Activated gamma-delta T cell treated with Interleukin-2 at 50 U/mL for 16 hours (primary cell): ENCODE measurements at places on chromosomes 13 and 19.

DNA sequence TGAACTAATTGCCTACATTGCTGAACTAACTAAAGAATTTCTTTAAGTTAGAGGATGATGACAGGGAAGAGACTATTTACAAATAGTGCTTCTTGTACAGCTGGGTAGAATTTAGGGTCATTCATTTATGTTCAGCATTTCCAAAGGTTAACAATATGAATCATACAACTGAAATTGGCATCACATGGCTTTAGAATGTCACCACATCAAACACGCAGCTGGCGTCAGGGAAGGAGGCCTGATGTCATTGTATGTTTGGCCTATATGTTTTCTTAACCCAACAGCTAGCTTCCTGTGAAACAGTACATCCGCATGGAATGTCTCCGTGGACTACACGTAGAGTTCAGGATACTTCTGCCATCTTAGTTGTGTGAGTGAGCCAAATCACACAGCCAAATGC, 99.0 kb upstream of the TNFSF11 start:
- no peak for DNase-seq

GRCh38 chr13:96403241-96403640, 313.3 kb downstream of the HS6ST3 start:
- DNase-seq = no peak

DNA sequence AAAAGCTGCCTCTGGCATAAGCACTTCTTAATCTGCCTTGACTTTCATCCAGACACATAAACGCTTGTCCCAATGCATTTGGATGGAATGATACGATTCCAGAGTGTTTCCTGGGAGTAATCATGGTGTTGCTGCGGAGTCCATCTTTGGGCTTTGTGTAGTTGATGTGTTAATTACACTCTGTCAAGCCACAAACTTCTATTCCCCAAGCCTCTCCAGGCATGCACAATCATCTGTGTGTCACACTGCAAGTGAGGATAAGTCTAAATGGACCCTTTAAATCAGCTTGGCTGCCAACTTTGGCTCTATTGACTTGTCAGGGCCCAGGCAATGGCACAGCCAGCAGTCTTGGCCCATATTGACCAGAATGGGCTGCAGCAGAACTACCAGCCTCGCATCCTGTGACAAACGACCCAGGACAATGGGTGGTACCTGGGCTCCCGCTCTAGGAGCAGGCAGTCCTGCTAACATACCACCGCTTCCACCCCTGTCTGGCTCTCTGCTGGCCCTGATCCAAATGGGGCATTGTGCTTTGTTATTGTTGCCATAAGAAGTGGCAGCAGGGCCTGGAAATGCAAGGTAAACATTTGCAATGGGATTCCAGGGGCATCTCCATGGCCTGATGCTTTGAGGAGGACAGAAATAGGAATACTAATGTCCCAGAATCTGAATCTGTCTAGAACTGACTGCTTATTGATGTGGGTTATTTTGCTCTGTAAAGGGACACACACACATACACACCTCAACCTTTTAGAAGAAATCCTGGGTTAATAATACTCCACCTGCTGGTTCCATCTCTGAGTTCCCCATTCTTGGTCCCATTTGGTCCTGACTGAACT, 127.2 kb downstream of the DNAJC15 start:
- no peak for DNase-seq

GRCh38 chr19:39166571-39167391, 30.0 kb upstream of the NCCRP1 start:
- no peak for DNase-seq

- no peak for DNase-seq
Measured at GRCh38 chr13:99484473-99484872, 16.8 kb upstream of the TM9SF2 start.

DNA sequence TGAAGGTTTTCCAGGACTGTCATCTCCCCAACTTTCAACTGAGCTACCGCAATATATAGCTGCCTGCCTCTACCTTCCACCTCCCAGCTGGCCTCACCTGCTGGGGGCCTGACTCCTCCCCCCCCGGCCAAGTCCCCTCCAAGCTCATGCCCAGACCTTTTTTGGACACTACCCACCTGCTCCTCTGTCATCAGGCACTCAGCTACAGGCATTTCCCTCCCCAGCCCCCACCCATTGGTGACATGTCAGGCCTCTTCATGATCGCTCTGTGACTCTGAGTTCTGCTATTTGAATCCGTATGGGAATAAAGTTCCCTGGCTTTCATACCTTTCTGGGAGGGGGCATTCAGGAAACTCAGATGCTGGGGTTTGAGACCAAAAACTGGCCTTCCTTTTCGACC, 1.8 kb downstream of the PRKACA start:
- DNase-seq = no peak

GRCh38 chr19:38655148-38655824, 7.8 kb downstream of the ACTN4 start:
- no peak for DNase-seq

DNA sequence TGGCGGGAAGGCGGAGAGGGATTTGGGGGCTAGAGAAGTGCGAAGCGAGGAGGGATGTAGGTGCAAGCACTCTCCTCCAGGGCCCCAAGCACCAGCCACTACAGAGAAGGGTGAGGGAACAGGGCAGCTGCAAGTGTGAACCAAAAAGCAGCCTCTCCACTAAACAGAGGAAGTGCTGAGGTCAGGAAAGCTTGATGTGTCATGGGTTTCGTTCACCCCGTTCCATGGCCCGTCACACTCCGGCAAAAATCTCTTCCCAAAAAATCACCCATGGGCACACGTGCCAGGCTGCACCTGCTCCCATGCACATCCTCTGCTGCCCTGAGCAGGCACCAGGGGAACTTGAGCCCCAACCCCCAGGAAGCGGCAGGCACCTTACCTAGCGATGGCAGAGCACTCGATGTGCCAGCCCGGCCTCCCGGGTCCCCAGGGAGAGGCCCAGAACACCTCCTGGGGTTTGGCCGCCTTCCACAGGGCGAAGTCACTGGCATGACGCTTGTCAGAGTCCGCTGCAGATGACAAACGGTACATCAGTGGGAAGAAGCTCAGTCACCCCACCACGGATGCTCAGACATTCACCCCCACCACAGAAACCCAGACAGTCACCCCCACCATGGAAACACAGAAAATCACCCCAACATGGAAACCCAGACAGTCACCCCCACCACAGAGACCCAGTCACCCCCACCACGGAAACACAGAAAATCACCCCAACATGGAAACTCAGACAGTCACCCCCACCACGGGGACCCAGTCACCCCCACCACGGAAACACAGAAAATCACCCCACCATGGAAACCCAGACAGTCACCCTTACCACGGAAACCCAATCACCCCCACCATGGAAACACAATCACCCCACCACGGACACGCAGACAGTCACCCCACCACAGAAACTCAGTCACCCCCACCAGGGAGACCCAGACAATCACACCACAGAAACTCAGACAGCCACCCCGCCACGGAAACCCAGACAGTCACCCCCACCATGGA, 29.0 kb downstream of the CARS2 start:
- DNase-seq = no peak

DNA sequence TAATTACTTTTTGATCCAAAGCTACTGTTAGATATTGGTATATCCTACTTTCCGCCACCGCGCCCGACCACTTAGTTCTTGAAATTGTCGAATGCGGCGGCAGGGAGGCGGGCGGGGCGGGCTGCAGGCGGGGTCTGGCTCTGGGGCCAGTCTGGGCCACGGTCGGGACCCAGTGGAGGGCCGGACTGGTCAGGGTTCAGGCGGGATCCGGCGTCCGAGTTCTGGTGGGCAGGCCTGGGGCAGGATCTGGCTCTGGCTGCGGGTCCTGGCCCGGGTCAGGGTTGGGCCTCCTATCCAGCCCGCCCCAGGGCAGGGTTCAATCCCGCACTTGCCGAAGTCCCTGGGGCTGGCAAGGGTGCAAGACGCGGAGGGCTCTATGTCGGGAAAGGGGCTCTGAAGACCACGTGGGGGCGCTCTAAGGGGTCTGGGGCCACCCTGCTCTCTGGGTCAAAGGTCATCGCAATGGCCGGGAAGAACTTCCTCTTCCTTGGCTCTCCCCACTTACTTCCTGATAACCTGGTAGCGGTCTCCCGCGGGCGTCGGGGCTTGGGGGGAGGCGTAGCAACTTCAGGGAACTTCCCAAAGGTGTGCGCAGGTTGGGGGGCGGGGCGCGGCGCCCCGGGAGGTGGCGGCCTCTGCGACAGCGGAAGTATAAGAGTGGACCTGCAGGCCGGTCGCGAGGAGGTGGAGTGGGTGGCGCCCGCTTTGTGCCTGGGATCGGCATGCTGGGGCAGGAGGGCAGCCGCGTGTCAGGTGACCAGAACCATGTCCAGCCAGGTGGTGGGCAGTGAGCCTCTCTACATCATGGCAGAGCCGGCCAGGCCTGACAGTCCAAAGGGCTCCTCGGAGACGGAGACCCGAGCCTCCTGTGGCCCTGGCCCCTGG, 83.4 kb downstream of the MRPL57 start:
- no peak for DNase-seq

- peak; percentile 46 for DNase-seq
Measured at GRCh38 chr19:15101479-15102082, 5.6 kb upstream of the SYDE1 start.

GRCh38 chr19:33441277-33441699, 67.8 kb downstream of the CEBPG start:
- no peak for DNase-seq

- no peak for DNase-seq
Measured at GRCh38 chr13:23365652-23366051, 67.8 kb downstream of the SACS start.

- DNase-seq = no peak
Measured at GRCh38 chr19:40684280-40684679, 6.2 kb downstream of the NUMBL start.

- DNase-seq = no peak
Measured at GRCh38 chr13:77502104-77502720, 33.3 kb upstream of the SCEL start.

GRCh38 chr19:6211632-6212402, 68.0 kb downstream of the MLLT1 start:
- DNase-seq = no peak

GRCh38 chr13:98252931-98253470, 75.9 kb upstream of the RNF113B start:
- DNase-seq = no peak

DNA sequence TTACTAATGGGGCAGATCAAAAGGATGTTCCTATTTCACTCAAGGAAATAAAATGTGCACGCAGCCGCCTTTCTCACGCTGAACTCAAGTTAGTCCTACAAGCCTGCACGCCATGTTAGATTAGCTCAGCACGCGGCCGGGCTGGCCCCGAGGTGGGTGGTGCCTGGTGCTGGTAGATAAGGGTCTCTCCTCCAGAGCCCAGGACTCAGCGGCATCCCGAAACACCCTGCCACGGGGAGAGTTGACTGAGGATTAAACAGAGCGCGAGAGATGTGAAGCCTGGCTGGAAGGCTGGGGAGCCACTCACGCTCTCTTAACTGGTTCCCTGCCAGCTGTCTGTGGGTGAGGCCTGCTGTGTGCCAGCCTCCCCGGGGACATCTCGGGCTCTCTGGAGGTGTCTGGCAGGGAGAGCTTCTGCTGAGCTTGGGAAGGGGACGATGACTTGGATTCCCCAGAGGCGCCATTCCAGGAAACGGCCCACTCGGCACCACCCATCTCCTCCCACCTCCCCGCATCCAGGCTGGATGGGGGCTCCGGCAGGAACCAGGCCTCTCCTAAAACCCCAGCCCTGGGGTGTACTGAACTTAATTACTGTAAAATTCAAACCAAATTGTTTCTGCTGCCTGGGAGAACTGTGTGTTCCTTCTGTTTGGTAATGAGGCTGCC, 122.2 kb downstream of the KDM4B start:
- DNase-seq = no peak

- DNase-seq = no peak
Measured at GRCh38 chr19:37997911-37998344, 90.9 kb downstream of the SIPA1L3 start.

DNA sequence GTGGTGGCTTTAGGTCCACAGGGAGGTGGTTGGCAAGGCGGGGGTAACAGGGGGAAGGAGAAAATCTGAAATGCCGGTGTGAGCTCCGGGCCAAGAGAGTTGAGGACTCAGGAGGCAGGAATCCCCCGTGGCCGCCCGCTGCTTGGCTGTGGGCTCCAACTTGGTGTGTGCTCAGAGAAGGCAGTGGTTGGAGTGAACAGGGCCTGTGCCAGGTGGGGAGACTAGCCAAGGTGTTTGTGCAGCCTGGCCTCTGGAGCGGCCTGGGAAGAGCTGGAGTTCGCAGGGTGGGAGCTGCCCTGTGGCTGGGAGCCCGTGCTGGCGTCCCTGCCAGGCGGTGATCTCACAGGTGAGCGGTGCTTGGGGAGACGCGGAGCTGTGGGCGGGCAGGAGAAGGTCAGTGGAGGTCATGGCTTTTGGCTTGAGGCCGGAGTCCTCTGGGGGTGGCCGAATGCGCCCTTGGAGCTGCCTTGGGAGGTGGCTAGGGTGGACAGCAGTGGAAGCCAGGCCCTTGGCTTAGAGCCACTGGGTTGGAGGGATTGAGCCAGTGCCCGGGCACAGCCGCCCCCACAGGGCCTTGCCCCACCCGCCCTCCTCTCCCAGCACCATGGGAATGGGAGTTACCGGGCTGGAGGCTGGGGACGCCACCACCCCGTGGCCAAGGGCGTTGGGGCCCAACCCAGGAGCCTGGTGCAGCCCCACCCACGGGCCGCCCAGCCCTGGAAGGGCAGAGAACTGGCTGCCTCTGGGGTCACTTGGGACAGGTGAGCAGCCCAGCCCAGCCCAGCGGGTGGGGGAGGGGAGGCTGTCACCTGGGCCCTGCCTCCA, 7.1 kb upstream of the CIRBP start:
- DNase-seq = no peak

DNA sequence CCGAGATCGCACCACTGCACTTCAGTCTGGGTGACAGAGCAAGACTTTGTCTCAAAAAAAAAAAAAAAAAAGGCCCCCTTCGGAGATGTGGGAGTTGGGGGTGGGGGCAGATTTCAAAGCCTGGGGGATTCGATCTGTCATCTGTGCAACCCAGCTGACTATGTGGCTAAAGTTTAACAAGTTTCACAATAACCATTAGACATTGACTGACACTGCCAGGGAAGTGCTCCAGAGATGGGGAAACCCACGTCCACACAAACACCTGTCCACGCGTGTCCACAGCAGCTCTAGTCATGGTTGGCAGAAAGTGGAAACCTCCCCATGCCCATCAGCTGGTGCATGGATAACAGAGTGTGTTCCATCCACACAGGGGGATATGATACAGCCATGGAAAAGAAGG, 37.6 kb upstream of the HOMER3 start:
- no peak for DNase-seq

GRCh38 chr19:48274173-48274572, 4.3 kb downstream of the ZNF114 start:
- DNase-seq = no peak

- no peak for DNase-seq
Measured at GRCh38 chr19:30498707-30499106, 126.5 kb downstream of the ZNF536 start.

DNA sequence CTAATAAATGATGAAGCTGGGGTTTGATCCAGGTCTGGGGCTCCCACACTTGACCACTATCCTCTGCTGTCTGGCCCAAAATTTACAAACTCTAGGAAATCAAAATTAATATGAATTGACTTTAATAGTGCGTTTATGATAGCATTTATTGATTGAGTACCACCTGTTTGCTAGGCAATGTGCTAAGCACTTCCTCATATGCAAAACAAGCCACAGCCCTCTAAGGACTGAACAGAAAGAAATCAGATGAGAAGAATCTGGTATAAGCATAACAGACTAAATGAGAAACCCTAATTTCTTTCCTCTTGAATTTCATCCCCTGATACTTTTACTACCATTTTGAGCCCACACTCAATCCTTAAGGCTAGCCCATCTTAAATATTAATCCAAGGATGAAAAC, 6.6 kb upstream of the MLNR start:
- no peak for DNase-seq
